ENCODE measurements at places on chromosomes 2 and 18.

GRCh38 chr18:67216846-67217245 lies 299.7 kb downstream of the DSEL start:
- DNase-seq, result no peak

GRCh38 chr2:122029945-122030344 lies 274.5 kb downstream of the TSN start:
- no peak for DNase-seq

DNA sequence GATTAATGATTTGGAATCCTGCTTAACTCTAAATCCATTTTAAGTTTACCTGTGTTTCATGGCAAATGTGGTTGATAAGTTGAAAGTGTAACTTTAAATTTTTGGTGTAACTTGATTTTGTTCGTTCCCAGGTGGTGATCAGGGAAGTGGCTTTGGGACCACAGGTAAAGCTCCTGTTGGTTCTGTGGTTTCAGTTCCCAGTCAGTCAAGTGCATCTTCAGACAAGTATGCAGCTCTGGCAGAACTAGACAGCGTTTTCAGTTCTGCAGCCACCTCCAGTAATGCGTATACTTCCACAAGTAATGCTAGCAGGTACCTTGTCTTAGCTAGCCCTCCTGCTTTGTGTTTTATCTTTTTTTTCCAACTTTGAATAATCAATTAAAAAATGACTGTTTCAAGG lies 62.8 kb downstream of the AGFG1 start:
- no peak for DNase-seq

DNA sequence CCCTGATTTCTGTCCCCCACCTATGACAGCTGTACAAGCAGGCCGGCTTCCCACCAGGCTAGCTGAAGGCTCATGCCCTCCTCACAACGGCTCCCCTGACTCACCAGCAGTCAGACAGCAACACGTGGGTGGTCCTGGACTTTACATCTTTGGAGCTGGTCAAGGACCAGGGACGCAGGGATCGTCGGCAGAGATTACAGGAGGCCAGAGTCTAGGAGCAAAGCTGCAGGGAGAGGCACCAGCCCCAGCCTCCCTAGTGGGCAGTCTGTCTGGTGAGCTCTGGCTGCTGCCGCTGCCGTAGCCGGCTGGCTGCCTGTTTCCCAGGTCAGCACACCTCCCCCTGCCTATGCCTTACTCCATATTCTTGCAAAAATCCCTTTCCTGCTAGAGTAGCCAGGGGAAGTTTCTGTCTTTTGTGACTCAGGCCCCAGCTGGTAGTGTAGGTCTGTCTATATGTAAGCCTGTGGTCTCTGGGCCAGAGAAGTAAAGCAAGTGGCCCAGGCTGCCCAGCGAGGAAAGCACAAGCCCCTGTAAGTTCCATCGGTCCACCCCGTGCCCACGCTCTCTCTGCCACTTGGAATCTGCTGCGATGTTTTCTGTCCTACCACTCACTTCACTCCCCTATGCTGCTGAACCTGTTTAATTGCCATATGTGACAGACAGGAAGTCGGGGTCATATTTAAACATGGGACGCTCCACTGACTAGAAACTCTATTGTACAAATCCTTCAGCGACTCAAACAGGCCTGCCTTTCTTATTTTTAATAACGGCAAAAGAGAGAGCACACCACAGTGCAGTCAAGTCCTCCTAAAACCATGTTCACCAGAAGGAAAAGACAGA lies 2.4 kb upstream of the ARHGEF4 start:
- no peak for DNase-seq

GRCh38 chr2:83959266-83959665 lies 499.8 kb downstream of the SUCLG1 start:
- no peak for DNase-seq

- no peak for DNase-seq
Measured at GRCh38 chr2:228599781-228600180, 418.3 kb upstream of the SPHKAP start.

- no peak for DNase-seq
Measured at GRCh38 chr2:19801367-19802080, 100.3 kb downstream of the TTC32 start.

GRCh38 chr2:167294776-167295140 lies 406.5 kb downstream of the XIRP2 start:
- DNase-seq, result no peak

DNA sequence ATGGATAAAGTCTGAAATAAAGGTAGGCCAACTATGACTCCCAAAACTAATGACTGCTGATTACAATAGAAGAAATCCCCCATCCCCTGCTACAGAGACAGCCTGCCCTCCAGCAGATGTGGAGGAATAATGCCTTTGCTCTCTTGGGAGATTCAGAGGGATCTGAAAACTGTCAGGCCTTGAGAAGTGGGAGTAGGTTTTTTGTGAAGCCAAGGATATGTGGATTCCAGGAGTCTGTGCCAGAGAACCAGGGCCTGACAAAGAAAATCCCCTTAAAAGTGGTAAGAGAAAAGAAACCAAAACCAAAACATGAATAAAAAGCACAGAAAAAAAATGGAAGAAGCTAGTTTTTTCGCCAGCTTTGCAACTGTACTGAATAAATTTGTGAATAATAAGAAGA lies 397.6 kb downstream of the ZNF521 start:
- no peak for DNase-seq

- no peak for DNase-seq
Measured at GRCh38 chr2:238999291-238999741, 151.4 kb downstream of the TWIST2 start.

DNA sequence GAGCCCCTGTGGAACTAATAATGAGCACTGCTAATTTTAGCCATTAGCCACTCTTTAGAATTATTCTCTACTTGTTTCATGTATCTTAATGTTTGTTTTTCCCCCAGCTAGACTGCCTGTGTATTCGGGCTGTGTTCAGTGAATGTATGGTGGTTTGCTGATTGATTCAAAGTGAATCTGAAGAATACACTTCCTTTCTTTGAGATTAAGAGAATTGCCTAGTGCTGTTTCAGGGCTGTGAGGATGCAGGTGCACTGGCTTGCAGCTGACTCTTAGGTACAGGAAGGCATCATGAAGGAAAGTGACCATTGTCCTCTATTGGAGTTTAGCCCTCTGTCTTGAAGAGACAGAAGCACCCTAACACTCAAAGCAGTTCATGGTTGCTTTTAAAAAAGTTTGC lies 138.7 kb downstream of the CERS6 start:
- no peak for DNase-seq

- peak; percentile 68 for DNase-seq
Measured at GRCh38 chr18:32372381-32373061, 98.2 kb downstream of the GAREM1 start.

GRCh38 chr2:237257471-237257951 lies 156.5 kb downstream of the COL6A3 start:
- DNase-seq, result no peak

- no peak for DNase-seq
Measured at GRCh38 chr2:28162564-28162963, 230.1 kb upstream of the FOSL2 start.

DNA sequence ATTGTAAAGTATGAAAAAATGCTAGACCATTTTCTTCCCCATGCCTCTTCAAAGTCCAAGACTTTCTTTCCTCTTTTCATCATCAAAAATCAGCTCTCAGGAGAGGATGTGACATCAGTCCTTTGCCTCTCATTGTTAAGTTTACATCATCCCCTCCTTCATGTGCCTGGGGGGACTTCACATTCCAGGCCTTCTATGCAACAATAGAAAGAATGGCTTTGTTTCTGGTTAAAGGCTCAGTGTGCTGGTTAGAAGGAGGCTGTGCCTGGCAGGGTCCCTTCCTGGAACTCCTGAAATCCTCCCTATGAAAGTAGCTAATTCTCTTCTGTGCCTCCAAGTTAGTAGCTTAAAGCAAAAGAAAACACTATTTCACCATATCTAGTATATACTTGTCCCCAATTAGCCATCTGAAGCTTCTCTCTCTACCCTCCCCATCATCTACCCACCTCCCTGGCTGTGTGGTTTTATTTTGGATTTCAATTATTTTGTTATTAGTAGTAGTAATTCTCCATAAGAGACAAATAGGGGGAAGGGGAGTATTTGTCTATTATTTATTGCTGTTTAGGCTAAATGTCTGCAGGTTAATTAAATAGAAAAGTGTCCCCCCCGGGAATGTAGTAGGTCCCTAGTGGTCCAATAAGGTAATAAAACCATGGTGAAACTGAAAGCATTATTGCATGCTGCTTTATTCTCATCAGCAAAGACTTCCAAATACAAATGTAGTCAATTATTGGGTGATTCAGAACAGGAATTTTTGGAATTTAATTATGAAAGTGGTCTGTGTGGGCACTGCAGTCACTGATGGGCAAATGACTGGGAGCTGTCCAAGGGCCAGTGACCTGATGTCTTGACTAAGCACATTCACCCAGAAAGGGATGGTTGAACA lies 69.0 kb downstream of the CPO start:
- no peak for DNase-seq

DNA sequence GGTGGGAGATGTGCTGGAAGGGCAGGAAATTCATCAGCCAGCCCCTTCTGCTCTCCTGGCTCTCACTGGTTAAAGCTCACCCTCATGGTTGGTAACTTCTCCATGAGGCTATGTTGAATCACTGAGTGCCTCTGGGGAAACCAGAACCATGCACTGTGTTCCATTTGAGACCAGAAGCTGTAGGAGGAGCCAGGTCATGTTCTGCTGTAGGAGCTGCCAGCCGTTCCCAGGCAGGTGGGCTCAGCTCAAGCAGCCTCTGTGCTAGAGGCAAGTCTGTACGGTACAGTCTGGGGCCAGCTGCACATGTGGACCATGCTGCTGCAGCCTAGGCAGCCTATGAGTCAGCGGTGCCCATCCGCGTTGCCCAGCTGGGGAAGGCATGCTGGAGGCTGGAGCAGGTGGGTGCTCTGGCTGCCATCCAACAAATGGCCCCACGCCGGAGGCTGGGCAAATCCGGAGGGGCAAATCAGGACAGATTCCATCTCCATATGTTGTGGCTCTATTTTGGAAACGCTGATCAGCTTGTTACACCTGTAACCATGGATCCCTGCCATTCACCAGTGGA lies 22.0 kb upstream of the KCNF1 start:
- DNase-seq, result peak; percentile 84

- no peak for DNase-seq
Measured at GRCh38 chr2:202172439-202173211, 65.8 kb downstream of the SUMO1 start.

DNA sequence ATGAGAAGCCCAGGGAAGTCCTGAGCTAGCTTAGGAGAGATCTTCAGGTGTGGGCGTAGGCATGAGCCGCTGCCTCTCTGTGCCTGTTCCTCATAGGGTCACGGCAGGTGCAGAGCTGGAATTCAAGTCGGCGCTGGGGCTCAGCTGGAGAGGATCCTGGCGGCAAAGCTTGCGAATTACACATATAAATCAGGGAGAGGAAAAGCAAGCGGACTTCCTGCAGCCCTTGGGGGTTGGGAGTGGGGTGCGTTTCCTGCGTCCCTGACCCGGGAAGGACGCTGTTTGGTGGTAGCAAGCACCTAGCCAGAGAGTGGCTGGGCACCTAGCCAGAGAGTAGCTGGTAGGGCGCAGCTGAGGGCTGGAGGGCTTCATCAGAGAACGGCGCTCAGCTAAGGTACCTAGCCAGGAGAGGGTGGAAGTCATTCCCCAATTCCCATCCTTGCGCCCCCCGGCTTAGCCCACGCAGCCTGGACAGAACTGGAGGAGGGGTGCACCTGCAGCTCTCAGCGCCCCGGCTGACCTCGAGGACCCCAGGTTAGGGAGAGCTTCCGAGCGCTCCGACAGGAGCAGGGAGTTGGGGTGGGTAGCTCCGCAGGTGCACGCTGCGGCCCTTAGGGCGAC lies 459 bp upstream of the EFR3B start:
- peak; percentile 87 for DNase-seq

GRCh38 chr18:25192065-25192464 lies 159.9 kb downstream of the ZNF521 start:
- DNase-seq, result no peak

DNA sequence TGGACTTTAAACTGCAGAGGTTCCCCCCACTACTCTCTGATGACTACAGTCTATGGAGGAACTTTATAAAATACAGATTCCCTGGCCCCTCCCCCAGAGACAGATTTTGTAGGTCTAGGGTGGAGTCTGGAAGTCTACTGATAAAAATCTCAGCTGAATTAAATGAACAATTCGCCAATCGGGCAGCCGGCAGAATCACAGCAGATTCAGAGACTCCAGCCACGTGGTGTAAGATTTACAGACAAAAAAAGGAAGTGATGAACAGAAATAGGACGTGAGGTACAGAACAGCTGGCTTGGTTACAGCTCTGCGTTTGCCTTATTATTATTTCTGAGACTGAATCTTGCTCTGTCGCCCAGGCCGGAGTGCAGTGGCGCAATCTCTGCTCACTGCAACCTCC lies 21.4 kb upstream of the MTA3 start:
- no peak for DNase-seq

GRCh38 chr18:37572736-37573135 lies 7.1 kb upstream of the CELF4 start:
- no peak for DNase-seq

GRCh38 chr2:51795248-51795888 lies 763.4 kb upstream of the NRXN1 start:
- DNase-seq, result peak; percentile 92

DNA sequence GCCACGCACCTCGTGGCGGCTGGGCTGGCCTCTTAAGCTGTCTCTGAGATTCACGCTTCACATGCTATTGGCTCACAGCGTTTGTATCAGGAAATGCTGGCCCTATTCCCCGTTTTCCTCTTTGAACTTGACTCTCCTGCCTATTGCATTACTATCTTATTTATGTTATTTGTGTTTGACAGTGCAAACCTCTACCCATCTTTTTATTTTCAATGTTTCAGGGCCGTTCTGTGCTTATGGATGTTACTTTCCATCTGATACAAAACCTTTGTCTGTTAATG lies 149.9 kb upstream of the TWIST2 start:
- DNase-seq, result no peak

- no peak for DNase-seq
Measured at GRCh38 chr2:39739386-39739785, 39.7 kb downstream of the THUMPD2 start.

- no peak for DNase-seq
Measured at GRCh38 chr2:75367401-75367800, 168.1 kb upstream of the TACR1 start.

DNA sequence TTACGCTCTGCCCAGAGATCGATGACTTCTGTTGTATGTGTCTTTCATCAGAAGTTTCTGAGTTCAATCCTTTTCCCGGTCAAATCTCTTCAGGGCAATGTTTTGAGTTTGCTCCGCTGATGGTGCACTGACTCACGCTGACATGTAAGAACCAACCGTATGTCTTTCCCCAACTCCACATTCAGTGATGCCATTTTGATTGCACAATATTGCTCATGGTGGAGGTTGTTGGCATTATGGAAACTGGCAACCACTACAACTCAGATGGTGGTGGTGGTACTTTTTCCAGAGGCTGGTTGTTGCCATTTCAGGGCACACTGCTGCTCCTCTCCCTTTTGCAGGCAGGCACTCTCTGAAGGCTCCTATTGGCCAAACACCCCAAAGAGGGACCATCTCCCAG lies 751.5 kb downstream of the DCDC2C start:
- DNase-seq, result no peak

GRCh38 chr2:173755798-173756197 lies 209.4 kb downstream of the SP3 start:
- no peak for DNase-seq

- DNase-seq, result no peak
Measured at GRCh38 chr18:49160079-49160930, 209.5 kb upstream of the SMAD7 start.

Measured in NCI-H2081 (cell line).